Sigmoid colon (tissue), 7 donors: ENCODE measurements at places on chromosomes 5 and 9. TPM values are rescaled to one million over a fixed set of nuclear protein-coding genes. Genes with fewer than 3 reads are reported as not detected.

The BTNL8 gene
- polyA plus RNA-seq, result 16.0 TPM

The TAF11L5 gene
- not detected for polyA plus RNA-seq

The SURF1 gene
- polyA plus RNA-seq, result 79.3 TPM

The LTC4S gene
- polyA plus RNA-seq, result 3.6 TPM

The GALT gene
- polyA plus RNA-seq, result 21.7 TPM

The ZNF354C gene
- 1.4 TPM for polyA plus RNA-seq

The INSL4 gene
- not detected for polyA plus RNA-seq

The SIMC1 gene
- 8.1 TPM for polyA plus RNA-seq

- H3K27me3 ChIP-seq, result no peaks in the 10 kb centered on the region
- no peaks in the 10 kb centered on the region for H3K4me1 ChIP-seq
- no peak overlapping the region for H3K4me3 ChIP-seq
- no peak overlapping the region for H3K27ac ChIP-seq
- peaks cover 15% of the 10 kb centered on the region for H3K36me3 ChIP-seq
Measured at GRCh38 chr9:132384376-132384775, 22.3 kb downstream of the TTF1 start.

DNA sequence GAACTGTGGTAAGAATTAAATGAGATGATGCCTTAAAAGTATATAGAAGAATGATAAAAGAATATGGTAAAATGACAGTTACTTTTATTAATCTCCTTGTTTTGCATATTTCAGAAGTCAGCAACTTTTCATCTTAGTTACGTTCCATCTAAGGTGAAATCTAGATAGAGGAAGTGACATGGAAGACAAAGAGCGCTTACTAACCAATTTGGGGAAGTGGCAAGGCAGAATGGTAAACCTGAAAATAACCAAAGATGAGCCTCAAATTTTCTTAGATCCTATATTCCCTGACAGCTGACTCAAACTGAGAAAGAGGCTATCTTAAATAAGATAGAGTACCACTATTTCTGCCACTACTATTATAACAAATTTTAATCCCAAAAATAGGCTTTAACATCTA is 52.5 kb downstream of the FGF10 start:
- H3K4me3 ChIP-seq, result no peak overlapping the region
- no peaks in the 10 kb centered on the region for H3K36me3 ChIP-seq
- no peak overlapping the region for H3K27ac ChIP-seq
- no peaks in the 10 kb centered on the region for H3K27me3 ChIP-seq

DNA sequence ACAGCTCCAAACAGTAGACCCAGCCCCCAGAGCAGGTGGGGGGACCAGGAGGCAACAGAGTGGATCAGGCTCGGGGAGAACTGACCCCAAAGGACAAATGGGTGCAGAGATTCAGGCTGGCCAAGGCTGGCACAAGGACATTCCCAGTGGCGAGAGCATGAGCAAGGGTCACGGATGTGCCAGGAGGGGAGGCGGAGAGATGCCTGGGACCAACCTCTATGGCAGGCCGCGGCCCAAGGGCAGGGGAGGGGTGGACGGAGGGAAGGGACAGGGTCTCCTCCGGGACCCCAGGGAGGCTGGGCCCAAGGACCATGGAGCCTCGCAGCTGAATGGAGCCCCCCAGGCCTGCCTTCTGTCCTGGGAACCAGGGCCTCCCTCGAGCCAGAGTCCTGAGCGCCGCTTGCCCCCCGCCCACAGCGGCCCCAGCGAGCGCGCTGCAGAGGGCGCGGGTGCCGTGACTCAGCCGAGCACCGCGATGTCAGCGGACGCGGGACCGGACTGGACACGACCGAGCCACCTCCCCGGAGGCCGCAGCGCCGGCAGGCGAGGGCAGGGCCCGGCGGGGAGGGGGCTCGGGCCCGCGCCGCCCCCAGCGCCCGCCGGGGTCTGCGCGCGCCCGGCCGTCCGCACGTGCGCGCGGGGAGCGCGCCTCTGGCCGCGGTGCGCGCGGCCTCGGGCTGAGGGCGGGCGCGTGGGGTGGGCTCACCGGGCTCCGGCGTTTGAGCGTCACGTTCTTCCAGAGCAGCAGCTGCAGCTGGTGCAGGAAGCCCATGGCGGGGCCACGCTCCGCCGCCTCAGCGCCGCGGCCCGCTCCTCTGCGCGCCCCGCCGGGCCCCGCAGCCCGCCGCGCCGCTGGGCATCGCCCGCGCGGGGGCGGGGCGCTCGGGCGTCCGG is at the start of gene ABCA2:
ABCA2 (minus strand) TSS at position 869 of the 894 bp plus-strand sequence; CDS start at position 772, 97 bp downstream.
- H3K4me1 ChIP-seq, result peaks cover 36% of the 10 kb centered on the region
- H3K4me3 ChIP-seq, result peak within 1 kb of the TSS; percentile 59
- DNase-seq, result no peak
- no peaks in the 10 kb centered on the region for H3K27me3 ChIP-seq

DNA sequence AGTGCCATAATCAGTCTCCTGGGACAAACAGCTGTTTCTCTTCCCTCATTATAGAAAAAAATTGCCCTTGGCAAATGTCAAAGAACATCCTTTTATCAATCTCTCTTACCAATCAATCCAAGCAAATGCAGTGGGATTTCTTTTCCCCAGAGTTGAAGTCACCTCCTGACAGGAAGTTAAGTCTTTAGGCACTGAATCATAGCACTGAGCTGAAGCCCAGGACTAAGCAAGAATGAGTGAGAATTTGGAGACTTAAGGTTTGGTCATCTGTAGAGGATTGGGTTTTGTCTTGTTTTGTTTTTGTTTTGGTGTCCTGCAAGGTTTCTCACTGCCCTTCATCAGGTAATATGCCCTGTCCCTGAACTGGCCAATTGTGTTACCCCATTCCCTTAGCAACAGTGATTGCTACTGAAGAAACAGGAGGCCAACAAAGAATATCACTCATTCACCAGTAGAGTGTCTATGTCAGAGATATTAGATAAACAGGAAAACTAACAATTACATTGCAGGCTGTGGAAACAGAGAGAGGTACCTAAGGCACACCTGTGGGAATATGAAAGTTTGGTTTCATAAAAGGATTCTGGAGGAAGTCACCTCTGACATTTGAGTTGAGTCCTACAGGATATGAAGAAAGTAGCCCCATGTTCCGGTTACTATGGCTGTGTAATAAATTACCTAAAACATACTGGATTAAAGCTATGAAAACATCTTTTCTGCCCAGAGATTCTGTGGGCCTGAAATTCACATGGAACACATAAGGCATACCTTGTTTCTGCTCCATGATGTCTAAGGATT is 4.5 kb upstream of the FXN start:
- no peak overlapping the region for H3K27ac ChIP-seq
- H3K36me3 ChIP-seq, result no peaks in the 10 kb centered on the region
- H3K4me1 ChIP-seq, result peaks cover 6% of the 10 kb centered on the region
- H3K27me3 ChIP-seq, result no peaks in the 10 kb centered on the region
- no peak for DNase-seq
- H3K4me3 ChIP-seq, result no peak overlapping the region

DNA sequence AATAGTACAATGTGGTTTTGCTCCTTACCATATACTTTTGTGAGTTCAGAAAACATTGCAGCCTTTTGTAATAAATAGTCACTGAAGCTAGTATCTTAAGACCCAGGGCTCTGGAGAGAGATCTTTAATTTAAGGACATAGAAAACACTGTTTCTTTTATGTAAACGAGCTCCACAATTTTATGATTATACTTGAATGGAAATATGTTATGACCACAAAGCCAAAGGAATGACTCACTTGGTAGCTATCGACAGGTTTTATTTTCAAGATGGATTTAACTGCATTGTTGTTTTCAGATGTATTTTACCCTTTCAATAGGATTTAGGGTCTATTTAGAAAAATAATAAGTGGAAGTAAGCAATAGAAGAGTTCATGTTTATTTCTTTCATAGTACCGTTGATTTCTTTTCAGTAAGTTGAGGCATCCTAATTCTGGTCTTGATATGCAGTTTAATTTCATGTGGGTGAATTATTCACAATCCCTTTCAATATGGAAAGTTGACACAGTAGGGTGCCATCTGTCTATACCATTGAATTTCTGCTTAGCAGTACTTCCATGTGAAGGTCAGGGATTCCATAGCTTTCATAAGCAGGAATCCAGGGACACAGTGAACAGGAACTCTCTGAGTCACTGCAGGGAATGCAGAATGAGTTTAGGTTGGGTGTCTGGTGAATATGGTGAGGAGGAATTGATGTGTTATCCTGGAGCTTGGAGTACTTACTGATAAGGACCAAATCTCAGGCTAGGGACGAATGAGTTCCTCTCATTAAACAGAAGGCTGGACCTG is 157.6 kb downstream of the CD180 start:
- H3K4me3 ChIP-seq, result no peak overlapping the region
- no peaks in the 10 kb centered on the region for H3K36me3 ChIP-seq
- H3K27me3 ChIP-seq, result no peaks in the 10 kb centered on the region
- DNase-seq, result no peak
- peaks cover 12% of the 10 kb centered on the region for H3K4me1 ChIP-seq

- no peak overlapping the region for H3K27ac ChIP-seq
- H3K4me3 ChIP-seq, result no peak overlapping the region
- no peaks in the 10 kb centered on the region for H3K4me1 ChIP-seq
- DNase-seq, result no peak
- H3K36me3 ChIP-seq, result no peaks in the 10 kb centered on the region
Measured at GRCh38 chr9:33489066-33489465, 15.3 kb upstream of the NOL6 start.

DNA sequence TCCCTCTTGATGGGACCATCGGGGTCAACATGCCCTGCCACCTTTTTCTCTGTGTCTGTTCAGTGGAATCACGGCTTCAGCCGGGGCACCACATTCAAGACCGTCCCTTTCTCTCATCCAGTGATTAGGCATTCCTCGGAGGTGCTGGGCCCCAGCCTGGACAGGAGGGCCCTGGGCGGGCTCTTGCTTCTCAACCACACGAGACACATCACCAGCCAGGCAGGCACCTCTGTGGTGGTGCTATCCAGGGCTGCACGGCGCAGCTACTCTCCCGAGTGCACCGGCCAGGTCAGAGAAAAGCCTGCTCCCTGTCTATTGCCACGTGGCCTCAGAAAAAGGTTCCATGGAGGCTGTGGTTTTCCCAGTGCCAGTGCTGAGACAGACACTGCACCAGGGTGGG is 255.2 kb upstream of the IRX1 start:
- H3K4me3 ChIP-seq, result no peak overlapping the region
- no peaks in the 10 kb centered on the region for H3K36me3 ChIP-seq
- no peak overlapping the region for H3K27ac ChIP-seq
- H3K27me3 ChIP-seq, result no peaks in the 10 kb centered on the region
- no peaks in the 10 kb centered on the region for H3K4me1 ChIP-seq

GRCh38 chr9:8366161-8366926 is 566.8 kb upstream of the DMAC1 start:
- no peak overlapping the region for H3K4me3 ChIP-seq
- H3K36me3 ChIP-seq, result no peaks in the 10 kb centered on the region
- H3K4me1 ChIP-seq, result no peaks in the 10 kb centered on the region
- H3K27me3 ChIP-seq, result no peaks in the 10 kb centered on the region

GRCh38 chr5:169944922-169945680 is 35.2 kb downstream of the INSYN2B start:
- no peak overlapping the region for H3K27ac ChIP-seq
- no peaks in the 10 kb centered on the region for H3K4me1 ChIP-seq
- no peak for DNase-seq
- no peaks in the 10 kb centered on the region for H3K27me3 ChIP-seq

- no peaks in the 10 kb centered on the region for H3K4me1 ChIP-seq
- no peak for DNase-seq
- H3K27ac ChIP-seq, result no peak overlapping the region
- H3K36me3 ChIP-seq, result no peaks in the 10 kb centered on the region
Measured at GRCh38 chr9:136138566-136138965, 19.9 kb upstream of the TMEM250 start.

DNA sequence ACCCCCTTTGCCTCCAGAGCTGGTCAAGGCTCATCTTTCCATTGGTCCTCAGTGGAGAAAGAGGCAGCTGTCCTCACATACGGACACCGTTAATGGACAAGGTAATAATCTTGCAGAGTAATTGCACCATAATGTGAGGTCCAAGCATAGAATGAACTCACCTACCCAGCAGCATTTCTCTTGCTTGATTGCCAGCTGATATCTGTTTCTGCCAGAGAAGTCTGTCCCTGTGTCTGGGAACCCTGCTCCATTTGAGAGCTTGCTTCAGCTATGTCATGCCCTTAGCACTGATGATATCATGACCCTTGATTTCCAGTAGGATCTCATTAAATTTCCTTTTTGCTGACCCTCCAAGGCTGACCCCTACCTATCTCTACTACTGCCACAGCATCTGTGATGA is 154.6 kb downstream of the PIK3R1 start:
- no peaks in the 10 kb centered on the region for H3K27me3 ChIP-seq
- H3K36me3 ChIP-seq, result no peaks in the 10 kb centered on the region
- H3K4me1 ChIP-seq, result no peaks in the 10 kb centered on the region
- no peak overlapping the region for H3K4me3 ChIP-seq

GRCh38 chr5:55101556-55102276 is 730 bp upstream of the GZMA start:
- no peak overlapping the region for H3K27ac ChIP-seq
- H3K4me1 ChIP-seq, result no peaks in the 10 kb centered on the region
- H3K36me3 ChIP-seq, result no peaks in the 10 kb centered on the region
- H3K27me3 ChIP-seq, result no peaks in the 10 kb centered on the region
- DNase-seq, result no peak

DNA sequence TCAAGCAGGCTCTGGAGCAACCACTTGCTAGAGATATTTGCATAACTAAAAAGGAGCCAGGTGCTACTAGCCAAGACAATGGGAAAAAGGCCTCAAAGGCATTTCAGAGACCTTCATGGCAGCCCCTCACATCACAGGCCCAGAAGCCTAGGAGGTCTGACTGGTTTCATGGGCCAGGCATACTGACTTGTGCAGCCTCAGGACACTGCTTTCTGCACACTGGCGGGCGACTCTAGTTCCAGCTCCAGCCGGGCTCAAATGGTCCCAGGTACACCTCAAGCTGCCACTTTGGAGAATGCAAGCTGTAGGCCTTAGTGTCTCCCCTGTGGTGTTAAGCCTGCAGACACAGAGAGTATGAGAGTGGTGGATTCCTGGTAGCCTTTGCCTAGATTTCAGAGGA is 27.1 kb downstream of the COX7C start:
- H3K36me3 ChIP-seq, result no peaks in the 10 kb centered on the region
- no peaks in the 10 kb centered on the region for H3K4me1 ChIP-seq
- DNase-seq, result no peak
- H3K27ac ChIP-seq, result no peak overlapping the region
- no peaks in the 10 kb centered on the region for H3K27me3 ChIP-seq

DNA sequence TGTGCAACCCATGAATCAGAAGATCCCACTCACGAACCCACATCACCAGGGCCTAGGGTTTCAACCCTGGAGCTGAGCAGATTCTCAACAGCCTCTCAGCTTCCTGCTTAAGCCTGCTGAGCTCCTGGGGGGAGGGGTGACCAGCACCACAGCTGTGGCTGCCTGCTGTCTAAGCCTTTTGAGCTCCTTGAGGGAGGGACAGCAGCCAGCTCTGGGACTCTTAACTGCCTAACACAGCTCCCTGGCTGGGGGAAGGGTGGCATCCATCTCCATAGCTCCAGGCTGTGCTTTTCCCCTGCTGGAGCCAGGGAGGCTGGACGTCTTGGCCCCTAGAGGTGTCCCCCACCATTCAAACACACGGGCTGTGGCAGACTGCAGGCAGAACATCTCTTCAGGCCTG is 250.3 kb downstream of the DMAC1 start:
- no peaks in the 10 kb centered on the region for H3K36me3 ChIP-seq
- no peak overlapping the region for H3K27ac ChIP-seq
- H3K4me3 ChIP-seq, result no peak overlapping the region
- no peaks in the 10 kb centered on the region for H3K27me3 ChIP-seq
- DNase-seq, result no peak

GRCh38 chr5:169554251-169554650 is 29.3 kb upstream of the SPDL1 start:
- no peak overlapping the region for H3K4me3 ChIP-seq
- no peak overlapping the region for H3K27ac ChIP-seq
- DNase-seq, result no peak
- no peaks in the 10 kb centered on the region for H3K4me1 ChIP-seq
- no peaks in the 10 kb centered on the region for H3K36me3 ChIP-seq

GRCh38 chr5:76920491-76920890 is 32.4 kb upstream of the CRHBP start:
- no peak for DNase-seq
- no peaks in the 10 kb centered on the region for H3K36me3 ChIP-seq
- H3K4me1 ChIP-seq, result no peaks in the 10 kb centered on the region
- no peaks in the 10 kb centered on the region for H3K27me3 ChIP-seq
- H3K27ac ChIP-seq, result no peak overlapping the region
- H3K4me3 ChIP-seq, result no peak overlapping the region
